Uterus (tissue), 4 donors: ENCODE measurements at places on chromosomes 7 and 10. TPM values are rescaled to one million over a fixed set of nuclear protein-coding genes. Genes with fewer than 3 reads are reported as not detected.

- no peak overlapping the region for H3K27ac ChIP-seq
- H3K4me1 ChIP-seq, result no peaks in the 10 kb centered on the region
- DNase-seq, result no peak
- H3K4me3 ChIP-seq, result no peak overlapping the region
- no peaks in the 10 kb centered on the region for H3K36me3 ChIP-seq
Measured at GRCh38 chr10:24240041-24240751, 31.3 kb downstream of the KIAA1217 start.

GRCh38 chr7:138590154-138590553 is 111.0 kb downstream of the SVOPL start:
- H3K27ac ChIP-seq, result no peak overlapping the region
- H3K4me3 ChIP-seq, result no peak overlapping the region
- no peaks in the 10 kb centered on the region for H3K4me1 ChIP-seq
- no peak for DNase-seq

DNA sequence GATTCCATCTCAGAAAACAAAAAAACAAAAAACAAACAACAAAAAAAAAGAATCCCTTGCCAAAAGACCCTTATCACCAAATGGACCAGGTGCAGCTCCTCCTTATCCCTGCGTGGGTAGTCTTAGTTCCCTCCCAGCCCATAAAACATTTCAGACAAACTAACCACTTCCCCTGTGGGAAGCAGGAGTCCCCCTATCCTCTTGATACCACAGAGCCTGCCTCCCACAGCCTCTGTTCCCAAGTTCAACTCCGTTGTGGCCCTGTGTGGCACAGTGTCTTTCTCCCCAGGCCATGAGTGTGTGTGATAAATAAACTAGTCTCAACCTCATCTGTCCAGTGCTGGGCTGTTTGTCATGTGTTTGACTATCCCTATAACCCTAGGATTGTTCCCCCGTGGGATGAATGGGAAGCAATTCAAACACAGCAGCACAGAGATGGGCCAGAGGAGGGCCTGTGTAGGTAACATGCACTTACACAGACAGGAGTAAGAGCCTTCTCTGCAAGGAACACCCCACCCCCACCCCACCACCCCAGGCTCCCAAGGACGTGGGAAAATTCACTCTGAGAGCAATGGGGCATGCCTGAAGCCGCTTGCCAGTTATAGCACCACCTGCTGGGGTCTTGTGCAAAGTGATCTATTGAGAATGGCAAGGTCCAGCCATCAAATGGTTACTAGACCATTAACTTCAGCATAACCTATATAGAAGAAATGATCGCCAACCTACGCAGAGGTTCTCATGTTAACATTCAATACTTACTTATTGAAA is 147.1 kb upstream of the GHITM start:
- no peak overlapping the region for H3K4me3 ChIP-seq
- DNase-seq, result no peak
- H3K27ac ChIP-seq, result no peak overlapping the region
- no peaks in the 10 kb centered on the region for H3K27me3 ChIP-seq
- no peaks in the 10 kb centered on the region for H3K36me3 ChIP-seq
- no peaks in the 10 kb centered on the region for H3K4me1 ChIP-seq

DNA sequence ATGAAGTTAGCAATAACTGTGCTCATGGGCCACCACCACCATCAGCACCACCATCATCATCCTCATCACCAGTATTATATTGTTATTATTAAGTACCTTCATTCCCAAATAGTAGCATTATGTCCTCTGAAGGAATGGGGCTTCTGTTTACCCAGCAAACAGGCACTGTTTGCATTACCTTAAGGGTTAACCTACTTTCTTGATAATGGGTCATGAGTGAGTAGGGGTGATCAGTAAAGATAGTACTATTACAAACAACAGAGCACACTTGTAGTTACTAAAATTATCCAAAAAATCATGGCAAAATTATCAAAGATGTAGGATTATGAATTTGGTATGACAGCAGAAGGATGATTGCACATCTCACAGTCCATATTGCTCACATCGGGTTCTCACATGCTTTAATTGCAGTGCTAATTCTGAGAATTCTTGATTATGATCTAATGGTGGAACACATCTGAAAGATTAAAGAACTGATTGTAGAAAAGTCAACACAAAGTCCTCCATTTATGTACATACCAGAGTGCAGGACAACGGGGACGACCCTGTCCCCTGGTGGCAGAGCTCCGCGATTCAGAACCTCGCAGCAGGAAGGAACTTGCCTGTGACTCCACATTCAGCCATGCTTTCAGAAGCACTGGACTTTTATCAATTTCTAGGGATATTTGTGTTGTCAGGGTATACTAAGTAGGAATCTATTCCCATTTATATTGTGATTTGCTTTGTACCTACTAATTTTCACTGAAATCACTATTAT is 31.0 kb downstream of the PDE1C start:
- no peak overlapping the region for H3K4me3 ChIP-seq
- no peaks in the 10 kb centered on the region for H3K36me3 ChIP-seq
- DNase-seq, result no peak
- no peak overlapping the region for H3K27ac ChIP-seq

GRCh38 chr10:70481831-70482530 is 3.4 kb downstream of the PALD1 start:
- no peaks in the 10 kb centered on the region for H3K27me3 ChIP-seq
- DNase-seq, result peak; percentile 62
- H3K4me1 ChIP-seq, result no peaks in the 10 kb centered on the region

DNA sequence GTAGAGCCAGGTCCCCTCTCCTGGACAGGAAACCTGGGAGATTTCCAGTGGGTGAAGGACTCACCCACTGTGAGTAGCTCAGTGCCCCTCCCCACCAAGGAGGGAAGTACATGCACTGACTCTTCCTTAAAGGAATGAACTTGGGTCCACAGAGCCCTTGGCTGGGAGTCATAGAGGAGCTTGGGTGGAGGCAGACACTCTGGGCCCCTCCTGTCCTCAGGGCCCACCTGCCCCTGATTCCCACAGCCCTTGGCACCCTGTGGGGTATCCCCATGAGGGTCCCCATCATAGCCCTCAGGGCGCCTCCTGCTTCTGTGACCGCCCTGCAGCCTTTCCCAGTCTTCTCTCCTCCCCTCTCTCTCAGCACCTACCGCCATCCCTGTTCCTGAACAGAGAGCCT is 3.7 kb downstream of the EN2 start:
- H3K36me3 ChIP-seq, result no peaks in the 10 kb centered on the region
- H3K27ac ChIP-seq, result no peak overlapping the region
- no peak for DNase-seq

DNA sequence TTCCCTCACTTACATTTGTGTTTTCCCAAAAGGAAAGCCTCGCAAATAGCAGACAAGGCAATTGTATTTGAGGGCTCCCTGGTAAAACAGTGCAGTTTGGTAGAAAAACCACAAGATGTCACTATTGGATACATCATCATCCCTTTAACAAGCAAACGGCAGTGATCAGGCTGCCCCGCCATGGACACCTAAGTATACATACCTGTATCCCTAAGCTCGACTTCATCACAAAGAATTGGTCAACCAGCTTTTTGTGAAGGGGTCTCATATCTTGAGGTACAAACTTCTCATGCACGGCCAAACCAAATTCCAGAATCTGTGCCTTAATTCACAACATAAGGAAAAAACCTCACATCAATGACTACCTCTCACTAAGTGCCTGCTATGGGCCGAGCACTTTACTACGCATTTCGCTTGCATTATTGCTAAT is 179.5 kb upstream of the IMMP2L start:
- no peaks in the 10 kb centered on the region for H3K27me3 ChIP-seq
- DNase-seq, result peak; percentile 40
- no peak overlapping the region for H3K4me3 ChIP-seq
- no peaks in the 10 kb centered on the region for H3K36me3 ChIP-seq

DNA sequence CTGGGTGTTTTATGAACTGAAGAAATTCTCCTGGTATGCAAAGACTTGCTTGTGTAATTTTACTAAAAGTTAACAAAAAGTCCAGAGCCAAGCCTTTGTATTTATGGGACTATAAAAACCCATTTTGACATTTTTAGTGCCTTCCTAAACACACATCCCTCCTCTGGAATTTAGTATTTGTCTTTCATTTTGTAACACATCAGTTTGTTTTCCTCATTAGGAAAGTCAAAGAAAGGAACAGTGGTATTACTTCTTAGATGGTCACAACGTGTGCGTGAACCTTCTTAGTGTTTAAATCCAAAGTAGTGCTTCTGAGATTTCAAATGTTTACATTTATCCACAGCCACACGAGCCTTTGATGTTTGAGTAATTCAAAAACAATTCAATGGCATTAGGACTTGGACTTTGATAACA is 103.2 kb upstream of the TMEM106B start:
- peak overlapping the region; percentile 48 for H3K27ac ChIP-seq
- no peak for DNase-seq
- H3K4me1 ChIP-seq, result no peaks in the 10 kb centered on the region
- no peaks in the 10 kb centered on the region for H3K27me3 ChIP-seq

- no peak overlapping the region for H3K27ac ChIP-seq
- no peaks in the 10 kb centered on the region for H3K27me3 ChIP-seq
- no peaks in the 10 kb centered on the region for H3K36me3 ChIP-seq
- DNase-seq, result no peak
- H3K4me1 ChIP-seq, result no peaks in the 10 kb centered on the region
Measured at GRCh38 chr7:24715661-24716479, 41.4 kb downstream of the GSDME start.

GRCh38 chr7:54981913-54982312 is 36.9 kb upstream of the EGFR start:
- no peaks in the 10 kb centered on the region for H3K27me3 ChIP-seq
- H3K4me1 ChIP-seq, result no peaks in the 10 kb centered on the region
- H3K36me3 ChIP-seq, result no peaks in the 10 kb centered on the region
- DNase-seq, result no peak
- H3K27ac ChIP-seq, result no peak overlapping the region

GRCh38 chr10:60230892-60231291 is 158.8 kb downstream of the ANK3 start:
- H3K36me3 ChIP-seq, result no peaks in the 10 kb centered on the region
- H3K27me3 ChIP-seq, result no peaks in the 10 kb centered on the region
- H3K27ac ChIP-seq, result no peak overlapping the region
- H3K4me1 ChIP-seq, result no peaks in the 10 kb centered on the region
- DNase-seq, result no peak
- H3K4me3 ChIP-seq, result no peak overlapping the region

GRCh38 chr7:117047496-117047895 is 94.2 kb downstream of the ST7 start:
- no peak overlapping the region for H3K27ac ChIP-seq
- no peak overlapping the region for H3K4me3 ChIP-seq
- no peaks in the 10 kb centered on the region for H3K27me3 ChIP-seq
- H3K4me1 ChIP-seq, result no peaks in the 10 kb centered on the region
- H3K36me3 ChIP-seq, result no peaks in the 10 kb centered on the region

Gene PIK3AP1
- total RNA-seq, result 1.7 TPM

Gene OR6V1
- total RNA-seq, result not detected
